Stimulated activated CD8-positive, alpha-beta memory T cell treated with anti-CD3 and anti-CD28 coated beads, Interleukin-15, amount 100 ng/mL, for 24 hours (primary cell): ENCODE measurements at places on chromosomes 13 and 19.
A peak's percentile ranks its signal among the peaks of the same experiment; 100 is the strongest.

GRCh38 chr19:32890326-32890725 lies 20.8 kb upstream of the SLC7A9 start:
- no peak for DNase-seq

DNA sequence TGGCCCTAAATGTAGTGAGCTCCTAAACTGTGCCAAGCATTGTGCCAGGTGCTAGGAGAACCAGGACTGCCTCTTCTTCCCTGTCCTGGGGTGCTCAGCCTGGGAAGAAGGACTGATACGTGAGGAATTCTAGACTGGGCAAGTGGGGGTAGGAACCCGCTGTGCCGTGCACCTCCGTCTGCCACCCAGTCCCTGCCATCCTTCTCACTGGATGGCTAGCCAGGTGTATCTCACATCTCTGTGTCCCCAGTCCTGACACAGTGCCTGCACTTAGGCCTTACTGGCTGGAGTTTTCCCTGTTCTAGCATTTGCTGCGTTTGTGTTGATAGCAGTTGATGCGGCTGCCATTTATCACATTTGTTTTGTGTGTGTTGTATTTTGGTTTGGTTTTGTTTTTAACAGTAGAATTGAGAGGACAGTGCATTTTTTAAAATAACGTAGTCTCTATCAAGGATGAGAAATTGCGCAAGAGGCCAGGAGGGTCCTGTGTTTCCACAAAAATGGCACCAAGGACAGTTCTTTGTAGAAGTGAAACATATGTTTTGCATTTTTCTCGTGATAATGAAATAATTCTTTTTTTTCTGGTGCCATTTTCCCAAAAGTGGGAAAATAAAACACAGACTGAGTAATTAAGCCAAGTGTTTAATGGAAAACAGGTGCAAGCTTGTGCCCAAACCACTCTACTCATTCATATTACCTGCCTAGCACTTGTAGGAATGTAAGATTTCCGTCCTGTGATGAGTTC lies 4.7 kb upstream of the GPR183 start:
- no peak for DNase-seq

DNA sequence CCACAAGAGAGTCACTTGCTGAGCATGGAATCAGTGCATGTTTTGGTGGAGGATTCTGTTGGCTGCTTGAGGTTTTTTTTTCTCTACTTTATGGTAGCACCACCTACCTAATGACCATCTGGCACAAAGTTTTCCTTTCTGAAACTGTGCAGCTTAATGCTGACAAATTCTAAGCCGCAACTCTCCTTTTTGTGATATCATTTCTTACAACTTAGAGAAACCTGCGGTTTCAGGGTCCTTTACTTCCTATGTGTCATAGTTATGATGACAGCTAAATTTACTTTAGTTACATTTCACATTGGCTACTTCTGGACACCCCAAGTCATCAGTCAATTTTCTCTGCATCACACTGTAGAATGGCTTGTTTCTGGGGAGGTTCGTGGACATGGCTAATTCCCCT lies 115.4 kb upstream of the TMTC4 start:
- no peak for DNase-seq

- no peak for DNase-seq
Observed at GRCh38 chr13:108795841-108796240, 166.4 kb downstream of the MYO16 start.

DNA sequence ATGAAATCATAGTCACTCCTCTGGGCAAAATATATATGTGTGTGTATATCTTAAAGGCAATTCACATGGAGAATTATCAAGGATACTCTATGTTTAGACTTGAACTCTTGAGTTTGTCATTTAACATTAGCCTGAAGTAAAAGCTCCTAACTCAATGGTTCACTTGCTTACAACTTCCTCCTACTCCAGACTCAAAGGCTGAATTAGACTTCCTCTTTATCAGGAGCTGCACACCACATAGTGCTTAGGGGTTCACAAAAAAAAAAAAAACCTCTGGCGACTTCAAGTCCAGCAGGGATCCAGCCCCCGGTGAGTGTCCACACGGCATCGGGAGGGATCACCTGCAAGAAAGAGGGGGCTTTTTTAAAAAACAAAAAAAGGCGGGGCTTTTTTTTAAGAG lies 68.2 kb upstream of the LSM14A start:
- no peak for DNase-seq

DNA sequence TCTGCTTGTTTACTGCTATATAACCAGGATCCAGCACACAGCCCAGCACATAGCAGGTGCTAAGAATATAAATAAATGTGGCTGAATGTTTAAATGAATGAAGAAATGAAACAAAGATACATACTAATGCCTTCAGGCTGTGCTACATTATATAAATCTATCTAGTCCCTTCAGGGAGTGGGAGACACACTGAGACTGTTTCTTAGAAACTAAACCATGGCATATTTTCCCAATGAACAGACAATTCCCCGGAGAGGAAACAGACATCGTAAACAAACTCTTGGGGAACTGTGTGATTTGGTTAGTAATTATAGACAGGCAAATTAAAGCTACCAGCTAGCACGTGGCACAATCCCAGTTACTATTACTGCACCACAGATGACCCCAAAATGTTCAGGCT lies 9.7 kb upstream of the FEM1A start:
- DNase-seq = no peak

GRCh38 chr19:51508059-51508733 lies 6.6 kb upstream of the SIGLEC12 start:
- no peak for DNase-seq

DNA sequence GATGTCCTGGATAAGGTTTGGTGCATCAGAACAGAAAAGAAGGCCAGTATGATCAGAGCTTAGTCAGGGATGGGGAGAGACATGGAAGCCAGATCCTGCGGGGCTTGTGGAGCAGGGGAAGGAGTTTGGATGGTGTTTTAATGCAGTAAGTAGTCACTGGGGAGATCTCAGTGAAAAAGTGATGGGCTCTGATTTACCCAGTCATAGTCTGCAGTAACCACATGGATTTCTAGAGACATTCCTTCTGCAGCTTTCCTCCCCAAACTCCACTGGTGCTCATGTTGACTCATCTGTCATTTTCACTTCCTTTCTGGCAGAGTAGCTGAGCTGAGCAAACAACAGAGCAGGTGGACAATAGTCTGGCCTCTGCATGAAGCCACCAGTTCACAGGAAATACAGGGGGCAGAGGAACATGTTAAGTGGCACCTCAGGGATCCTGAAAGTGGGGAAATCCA lies 144.1 kb downstream of the DPF1 start:
- no peak for DNase-seq

DNA sequence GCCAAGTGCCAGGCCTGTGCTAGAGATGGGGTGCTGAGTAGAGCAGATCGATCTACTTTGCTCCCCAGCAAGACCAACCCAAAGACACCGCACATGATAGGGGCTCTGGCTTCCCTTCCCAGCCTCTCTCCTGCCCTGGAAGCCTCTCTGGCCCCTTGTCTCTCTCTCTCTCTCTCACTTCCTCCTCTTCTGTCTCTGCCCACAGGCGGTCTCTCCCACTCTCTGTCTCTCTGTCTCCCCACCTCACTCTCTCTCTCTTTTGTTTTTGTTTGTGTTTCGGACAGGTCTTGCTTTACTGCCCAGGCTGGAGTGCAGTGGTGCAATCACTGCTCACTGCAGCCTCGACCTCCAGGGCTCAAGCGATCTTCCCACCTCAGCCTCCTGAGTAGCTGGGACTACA lies 1.3 kb downstream of the SELENOV start:
- no peak for DNase-seq

GRCh38 chr13:29909975-29910674 lies 59.7 kb upstream of the UBL3 start:
- no peak for DNase-seq

DNA sequence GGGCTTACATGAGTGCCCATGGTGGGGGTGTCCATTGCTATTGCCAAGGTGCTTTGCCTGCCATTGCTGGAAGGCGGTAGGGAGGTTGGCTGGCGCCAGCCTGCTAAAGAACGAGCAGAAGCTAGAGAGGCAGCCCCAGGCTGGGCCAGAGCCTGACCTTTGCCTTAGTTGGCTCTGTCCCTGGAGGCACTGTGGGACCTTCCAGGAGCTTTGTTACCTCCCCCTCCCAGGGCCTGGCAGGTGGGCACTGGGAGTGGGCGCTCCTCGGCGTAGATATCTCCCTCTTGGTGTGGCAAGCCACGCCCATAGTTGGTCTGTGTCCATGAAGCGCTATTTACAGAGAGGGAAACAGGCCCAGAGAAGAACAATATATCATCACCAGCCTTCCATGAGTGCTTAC lies 2.3 kb upstream of the SLC25A42 start:
- DNase-seq = no peak

GRCh38 chr19:55305983-55306562 lies 19.1 kb downstream of the TMEM150B start:
- DNase-seq = no peak

DNA sequence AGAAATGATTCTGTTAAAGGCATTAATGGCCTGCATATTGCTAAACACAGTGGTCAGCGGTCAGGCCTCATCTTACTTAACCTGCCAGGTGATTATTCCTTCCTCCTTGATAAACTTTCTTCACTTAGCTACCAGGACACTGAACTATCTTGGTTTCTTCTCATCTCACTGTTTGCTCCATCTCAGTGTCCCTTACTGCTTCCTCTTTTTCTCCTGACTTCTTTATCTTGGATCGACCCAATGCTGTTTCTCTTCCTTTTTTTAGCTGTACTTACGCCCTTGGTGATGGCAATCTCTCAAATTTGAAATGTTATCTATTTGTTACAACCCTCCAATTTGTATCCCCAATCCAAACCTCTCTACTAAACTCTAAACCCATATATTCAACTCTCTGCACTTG lies 7.8 kb upstream of the CLC start:
- no peak for DNase-seq

GRCh38 chr13:99905814-99906213 lies 65.8 kb downstream of the ZIC5 start:
- no peak for DNase-seq

DNA sequence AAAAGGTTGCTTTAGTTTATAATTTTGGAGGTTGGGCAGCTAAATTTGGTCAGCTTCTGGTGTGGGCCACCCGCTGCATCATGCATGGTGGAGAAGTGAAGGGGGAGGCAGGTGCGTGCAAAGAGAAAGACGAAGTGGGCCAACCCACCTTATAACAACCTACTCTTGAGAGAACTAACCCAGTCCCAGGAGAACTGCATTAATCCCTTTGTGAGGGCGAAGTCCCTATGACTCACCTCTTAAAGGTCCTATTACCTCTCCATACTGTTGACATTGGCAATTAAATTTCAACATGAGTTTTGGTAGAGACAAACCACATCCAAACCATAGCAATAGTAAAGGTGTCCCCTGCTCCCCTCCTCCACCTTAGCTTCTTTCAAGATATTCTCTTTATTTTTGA lies 7.7 kb upstream of the FGF9 start:
- DNase-seq = no peak

- peak; percentile 1 for DNase-seq
Observed at GRCh38 chr19:53365899-53366493, 491 bp downstream of the ZNF525 start.

DNA sequence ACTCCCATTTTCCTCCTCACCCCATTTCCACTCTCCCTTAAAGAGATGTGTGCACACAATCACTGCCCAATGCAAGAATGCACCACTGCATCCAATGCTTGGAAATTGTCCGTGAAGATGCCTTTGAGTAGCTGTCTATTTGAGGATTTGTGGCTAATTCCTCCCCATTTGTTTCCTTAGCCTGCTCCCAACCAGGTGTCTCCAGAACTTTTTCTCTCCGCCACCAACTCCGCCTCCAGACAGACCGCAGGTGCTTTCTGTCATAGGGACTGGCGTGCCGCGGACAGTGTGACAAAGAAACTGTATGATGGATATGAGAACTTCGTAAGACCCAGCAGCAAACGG lies 461 bp upstream of the TM9SF2 start:
- DNase-seq = no peak

DNA sequence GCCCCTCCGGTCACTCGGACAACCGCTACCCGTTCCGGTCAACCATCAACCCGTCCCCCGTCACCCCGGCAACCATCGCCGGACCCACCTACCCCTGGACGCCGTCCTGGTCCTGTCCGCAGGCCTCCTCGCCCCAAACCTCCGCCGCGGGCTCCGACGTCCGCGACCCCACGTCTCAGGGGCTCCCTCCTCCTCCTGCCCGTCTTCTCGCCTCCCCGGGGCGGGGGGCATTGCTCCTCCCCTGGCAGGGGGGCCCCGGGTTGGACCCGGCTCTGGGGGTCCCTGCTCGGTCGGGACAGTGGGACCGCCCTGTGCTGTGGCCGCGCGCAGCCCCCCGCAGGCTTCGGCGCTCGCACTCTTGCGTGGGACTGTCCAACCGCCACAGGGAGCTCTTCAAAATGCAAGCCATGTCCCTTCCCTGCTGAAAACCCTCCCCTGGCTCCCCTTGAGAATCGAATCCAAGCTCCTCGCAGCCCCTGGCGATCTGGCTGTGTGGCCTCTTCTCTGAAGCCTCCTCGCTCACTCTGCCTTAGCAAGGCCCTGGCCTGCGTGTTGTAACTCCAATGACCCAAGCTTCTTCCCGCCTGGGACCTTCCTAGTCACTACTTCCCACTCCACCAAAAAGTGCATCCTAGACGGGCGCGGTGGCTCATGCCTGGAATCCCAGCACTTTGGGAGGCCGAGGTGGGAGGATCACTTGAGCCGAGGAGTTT lies 8.4 kb downstream of the EPHX3 start:
- DNase-seq = no peak

DNA sequence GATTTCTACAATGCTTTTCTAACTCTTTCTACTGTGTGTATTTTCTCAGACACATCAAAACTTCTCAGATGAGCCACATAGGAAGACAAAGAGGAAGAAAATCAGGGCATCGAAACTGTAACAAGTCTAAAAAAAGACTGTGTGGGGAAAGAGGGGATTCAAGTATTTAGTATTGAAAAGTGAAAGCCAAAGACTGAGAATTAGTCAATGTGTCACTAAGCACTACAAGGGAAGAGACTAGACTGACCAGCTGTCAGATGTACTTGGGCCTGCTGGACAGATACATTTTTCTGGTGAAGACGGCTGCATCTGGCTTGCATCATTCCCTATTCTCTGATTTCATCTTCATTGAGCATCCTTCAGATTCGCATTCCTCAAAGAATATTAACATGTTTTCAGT lies 25.4 kb downstream of the COMMD6 start:
- no peak for DNase-seq

- DNase-seq = no peak
Observed at GRCh38 chr13:33312150-33312860, 26.8 kb upstream of the STARD13 start.

DNA sequence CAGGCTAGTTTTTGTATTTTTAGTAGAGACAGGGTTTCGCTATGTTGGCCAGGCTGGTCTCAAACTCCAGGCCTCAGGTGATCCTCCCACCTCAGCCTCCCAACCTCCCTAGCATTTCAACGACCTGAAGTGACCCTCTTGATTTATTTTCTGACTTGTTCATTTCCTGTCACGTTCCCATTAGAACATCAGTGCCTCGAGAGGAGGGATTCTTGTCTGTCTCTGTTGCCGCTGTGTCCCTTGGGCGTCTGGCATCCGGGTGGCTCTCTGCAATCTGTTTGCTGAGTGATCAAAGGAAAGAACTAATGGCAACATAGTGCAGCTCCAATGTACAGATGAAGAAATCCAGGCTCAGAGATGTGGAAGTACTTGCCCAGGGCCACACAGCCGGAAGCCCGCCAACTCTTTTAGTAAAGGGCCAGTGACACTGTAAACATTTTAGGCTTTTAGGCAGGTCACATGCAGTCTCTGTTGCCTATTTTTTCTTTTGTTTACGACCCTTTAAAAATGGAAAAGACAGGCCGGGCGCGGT lies 47.5 kb downstream of the NFIC start:
- no peak for DNase-seq
